ENCODE measurements at places on chromosomes 13 and 19. TPM values are rescaled to one million over a fixed set of nuclear protein-coding genes. Genes with fewer than 3 reads are reported as not detected.

Gene KLC3
- 0.42 TPM for total RNA-seq

Gene TEKTIP1
- 10.7 TPM for total RNA-seq

Gene MAP4K1
- 261 TPM for total RNA-seq

Gene WDR87
- total RNA-seq: not detected

Gene COL5A3
- total RNA-seq: 1.1 TPM

Gene ATP4B
- not detected for total RNA-seq

Gene ATP4A
- not detected for total RNA-seq

Gene ZNF787
- total RNA-seq: 38.3 TPM

Gene ZNF480
- total RNA-seq: 5.6 TPM

Gene SPRED3
- 4.2 TPM for total RNA-seq

Gene LRRC8E
- total RNA-seq: not detected

DNA sequence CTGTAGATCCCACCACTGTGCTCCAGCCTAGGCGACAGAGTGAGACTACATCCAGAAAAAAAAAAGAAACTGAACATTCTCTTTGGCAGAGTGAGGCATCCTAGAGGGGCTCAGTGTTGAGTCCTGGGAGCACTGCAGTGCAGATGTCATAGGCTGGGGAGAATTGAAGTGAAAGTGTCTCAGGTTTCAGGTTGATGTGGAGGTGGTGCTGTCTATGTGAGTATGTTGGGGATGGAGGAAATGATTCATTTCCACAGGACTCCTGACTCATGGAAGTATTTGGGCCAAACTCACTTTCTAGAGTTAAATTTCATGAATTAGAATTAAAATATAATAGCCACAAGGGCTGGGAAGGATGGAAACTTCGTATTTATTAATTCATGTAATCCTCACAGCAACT lies 134.4 kb upstream of the TSC22D1 start:
- DNase-seq: peak; percentile 20

- DNase-seq: no peak
Measured at GRCh38 chr19:58584498-58585441, 11.6 kb upstream of the MZF1 start.

DNA sequence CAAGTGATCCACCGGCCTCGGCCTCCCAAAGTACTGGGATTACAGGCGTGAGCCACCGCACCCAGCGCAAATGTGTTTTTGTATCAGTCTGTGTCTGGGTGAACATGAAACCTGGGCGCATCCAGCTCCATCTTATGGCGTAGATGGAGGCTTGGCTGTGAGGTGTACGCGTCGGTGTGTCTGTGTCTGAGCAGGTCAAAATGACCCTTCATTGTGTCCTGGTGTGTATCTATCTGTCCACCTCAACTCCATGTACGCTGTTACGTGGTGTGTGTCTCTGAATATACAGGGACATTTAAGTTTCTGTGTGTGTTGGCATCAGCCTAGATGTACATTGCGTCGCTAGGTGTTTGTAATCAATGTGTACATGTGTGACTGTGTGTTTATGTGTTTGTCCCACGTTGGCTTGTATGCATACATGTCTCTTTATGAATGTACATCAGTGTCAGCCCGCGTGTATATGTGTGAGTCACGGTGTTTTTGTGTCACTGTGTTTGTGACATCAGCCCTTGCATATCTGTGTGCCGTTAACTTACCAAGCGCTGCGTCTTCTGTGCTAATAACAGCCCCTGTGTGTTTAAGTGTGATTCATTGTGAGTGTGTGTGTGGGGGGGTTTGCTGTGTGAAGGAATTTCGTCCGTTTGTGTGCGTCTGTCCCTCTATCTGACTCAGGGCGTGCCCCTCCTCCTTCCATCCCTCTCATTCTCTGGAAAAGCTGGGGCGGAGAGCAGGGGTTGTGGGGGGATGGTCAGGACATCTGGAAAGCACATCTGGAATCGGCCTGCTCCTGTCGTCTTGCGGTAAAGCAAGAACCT lies 6.4 kb downstream of the AXL start:
- peak; percentile 61 for DNase-seq

GRCh38 chr13:79778741-79779460 lies 297.9 kb downstream of the NDFIP2 start:
- DNase-seq: no peak

GRCh38 chr19:6662702-6663101 lies 7.3 kb downstream of the TNFSF14 start:
- DNase-seq: no peak

GRCh38 chr13:23748109-23748990 lies 140.8 kb downstream of the MIPEP start:
- no peak for DNase-seq
